ENCODE measurements at places on chromosomes 3 and 15.

- peak; percentile 68 for DNase-seq
Measured at GRCh38 chr3:156750191-156750873, 75.8 kb upstream of the LEKR1 start.

DNA sequence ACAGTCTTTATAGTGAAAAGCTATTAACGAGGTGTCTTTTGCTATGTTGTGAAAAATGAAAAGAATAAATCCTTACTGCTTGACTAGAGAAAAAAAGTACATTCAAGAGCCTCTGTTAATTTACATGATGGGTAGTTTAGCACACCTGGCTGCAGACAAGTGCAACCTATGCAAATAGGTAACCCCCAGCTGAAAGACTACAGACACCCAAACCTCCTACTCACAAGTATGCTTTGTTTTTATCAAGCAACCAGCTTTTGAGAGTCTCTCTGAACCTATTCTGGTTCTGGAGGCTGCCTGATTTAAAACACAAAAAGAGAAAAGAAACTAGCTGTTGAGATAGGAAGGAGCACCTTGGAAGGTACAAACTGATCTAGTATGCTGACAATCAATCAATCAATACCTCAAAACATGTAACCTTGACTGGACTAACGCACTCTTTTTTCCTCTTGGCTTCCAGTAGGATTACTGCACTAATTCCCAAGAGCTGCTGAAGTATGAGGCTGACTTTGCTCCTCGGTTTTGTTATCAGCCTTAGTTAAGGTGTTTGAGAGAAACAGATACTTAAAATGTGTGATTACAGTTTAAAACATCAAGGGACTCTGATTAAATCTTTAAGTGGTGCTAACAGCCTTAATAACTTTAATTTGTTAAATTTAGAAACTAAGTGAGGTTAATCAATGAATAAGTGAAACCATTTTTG, 63.6 kb downstream of the OSBPL10 start:
- no peak for DNase-seq

DNA sequence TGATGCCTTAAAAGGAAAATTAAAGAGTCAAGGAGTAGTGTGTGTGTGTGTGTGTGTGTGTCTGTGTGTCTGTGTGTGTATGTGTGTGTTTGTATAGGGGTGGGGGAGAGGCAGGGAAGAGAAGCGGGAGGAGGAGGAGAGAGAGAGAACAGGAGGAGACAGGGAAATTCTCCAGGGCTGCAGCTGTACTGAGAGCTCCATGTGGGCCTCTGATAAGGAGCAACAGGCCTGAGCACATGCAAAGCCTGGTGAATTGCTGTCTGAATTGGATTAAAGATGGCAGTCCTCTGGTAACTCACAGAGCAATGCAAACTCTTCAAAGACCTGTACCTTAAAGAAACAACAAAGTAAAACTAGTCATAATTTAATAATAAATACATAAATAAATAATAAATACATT, 70.6 kb downstream of the SEMA6D start:
- no peak for DNase-seq

DNA sequence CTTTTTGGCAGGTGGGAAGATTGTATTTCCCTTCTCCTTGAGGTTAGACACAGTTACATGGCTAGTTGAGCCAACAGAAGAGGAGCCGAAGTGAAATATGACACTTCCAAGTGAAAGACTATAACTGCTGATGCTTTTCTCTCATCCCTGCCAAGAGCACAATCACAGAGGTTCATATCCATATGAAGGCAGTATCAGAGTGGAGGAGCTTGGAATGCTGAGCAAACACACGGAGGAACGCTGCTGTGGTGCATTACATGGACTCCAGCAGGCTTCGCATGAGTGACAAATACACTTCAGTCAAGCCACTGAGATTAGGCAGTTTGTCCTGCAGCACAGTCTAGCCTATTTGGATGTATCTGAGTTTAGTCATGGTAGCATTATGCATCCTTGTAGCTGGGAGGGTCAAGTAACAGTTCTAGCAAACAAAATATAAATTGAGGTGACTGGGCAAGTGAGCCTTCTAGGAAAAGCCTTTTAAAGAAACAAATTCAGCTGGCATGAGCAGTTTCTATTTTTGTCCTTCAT, 5.4 kb downstream of the IQCF6 start:
- DNase-seq, result no peak

- peak; percentile 72 for DNase-seq
Measured at GRCh38 chr3:42122261-42123011, 31.3 kb downstream of the TRAK1 start.

DNA sequence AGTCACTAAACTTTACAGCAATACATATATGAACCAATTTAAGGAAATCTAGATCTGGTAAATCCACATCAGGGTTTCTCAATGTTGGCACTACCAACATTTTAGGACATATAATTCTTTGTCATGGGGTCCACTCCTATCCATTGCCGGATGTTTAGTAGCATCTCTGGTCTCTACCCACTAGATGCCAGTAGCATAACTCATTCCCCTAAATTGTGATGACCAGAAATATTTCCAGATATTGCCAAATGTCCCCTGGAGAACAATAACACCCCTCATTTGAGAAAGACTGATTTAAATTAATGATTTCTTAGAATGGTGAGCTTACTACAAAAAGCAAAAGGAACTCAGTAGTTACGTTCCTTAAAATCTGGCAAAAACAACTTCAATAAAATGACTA, 23.1 kb upstream of the ANKRD28 start:
- peak; percentile 70 for DNase-seq

DNA sequence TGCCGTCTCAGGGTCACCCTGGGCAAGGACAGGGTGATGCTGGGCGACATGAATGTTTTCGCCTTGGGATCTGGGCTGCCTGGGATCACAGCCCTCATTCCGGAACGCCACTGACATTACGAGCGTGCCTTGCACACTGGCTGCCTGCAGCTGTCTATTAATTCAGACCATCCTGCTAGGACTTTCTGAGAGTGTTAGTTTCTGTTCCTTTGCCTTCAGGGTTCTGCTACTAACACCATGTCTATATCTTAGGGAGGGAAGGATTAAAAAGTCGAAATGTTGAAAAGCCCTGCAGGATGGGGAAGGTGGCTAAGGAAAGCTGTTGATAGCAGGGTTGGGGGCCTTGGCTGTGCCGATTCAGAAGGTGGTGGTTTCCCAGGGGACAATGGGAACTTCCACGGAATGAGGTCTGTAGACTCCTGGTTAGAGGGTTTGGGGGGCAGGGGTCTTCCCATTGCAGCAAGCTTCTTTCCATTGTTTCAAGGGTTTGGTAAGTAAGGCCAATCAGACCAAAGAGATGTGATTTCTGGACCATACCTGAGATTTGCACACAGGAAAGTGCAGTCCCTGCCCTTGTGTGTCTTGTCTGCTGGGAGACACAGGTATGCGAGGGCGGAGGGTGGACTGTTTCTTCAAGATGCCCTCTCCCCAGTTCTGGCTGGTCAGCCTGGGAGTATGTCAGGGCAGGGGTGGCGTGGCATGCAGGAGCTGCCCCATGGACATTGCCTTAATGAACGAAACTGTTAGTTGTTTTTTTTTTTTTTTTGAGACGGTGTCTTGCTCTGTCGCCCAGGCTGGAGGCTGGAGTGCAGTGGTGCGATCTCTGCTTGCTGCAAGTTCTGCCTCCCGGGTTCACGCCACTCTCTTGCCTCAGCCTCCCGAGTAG, 50.9 kb downstream of the RGMA start:
- no peak for DNase-seq

- no peak for DNase-seq
Measured at GRCh38 chr3:141153679-141153966, 78.0 kb upstream of the PXYLP1 start.

DNA sequence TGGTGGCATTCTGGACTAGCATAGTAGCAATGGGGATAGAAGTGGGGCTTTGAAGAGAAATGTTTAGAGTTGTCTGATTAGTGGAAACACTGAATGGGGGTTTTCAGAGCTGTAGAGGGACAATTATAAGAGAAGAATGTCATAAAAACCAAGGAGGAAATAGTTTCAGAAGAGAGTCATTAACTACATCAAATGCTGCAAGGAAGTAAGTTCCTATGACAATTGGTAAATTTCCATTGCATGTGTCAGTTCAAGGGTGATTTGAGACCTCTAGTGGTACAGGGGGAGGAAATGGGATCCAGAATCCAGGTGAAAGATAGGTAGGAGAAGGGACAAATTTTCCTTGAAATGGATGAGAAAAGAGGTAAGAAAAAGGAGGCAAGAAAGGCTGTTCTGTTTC, 68.3 kb upstream of the TBC1D5 start:
- peak; percentile 65 for DNase-seq

DNA sequence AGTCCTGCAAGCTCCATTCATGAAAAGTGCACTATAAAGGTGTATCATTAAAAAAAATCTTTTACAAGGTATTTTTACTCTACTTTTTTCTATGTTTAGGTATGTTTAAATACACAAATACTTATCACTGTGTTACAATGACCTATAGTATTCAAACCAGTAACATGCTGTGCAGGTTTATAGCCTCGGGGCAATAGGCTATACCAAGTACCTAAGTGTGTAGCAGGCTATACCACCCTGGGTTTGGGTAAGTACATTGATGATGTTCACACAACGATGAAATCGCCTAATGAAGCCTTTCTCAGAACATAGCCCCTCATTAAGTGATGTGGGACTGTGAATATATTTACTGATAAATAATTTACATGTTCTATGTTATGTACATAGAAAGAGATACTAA, 104.6 kb downstream of the ATP1B3 start:
- DNase-seq, result no peak

DNA sequence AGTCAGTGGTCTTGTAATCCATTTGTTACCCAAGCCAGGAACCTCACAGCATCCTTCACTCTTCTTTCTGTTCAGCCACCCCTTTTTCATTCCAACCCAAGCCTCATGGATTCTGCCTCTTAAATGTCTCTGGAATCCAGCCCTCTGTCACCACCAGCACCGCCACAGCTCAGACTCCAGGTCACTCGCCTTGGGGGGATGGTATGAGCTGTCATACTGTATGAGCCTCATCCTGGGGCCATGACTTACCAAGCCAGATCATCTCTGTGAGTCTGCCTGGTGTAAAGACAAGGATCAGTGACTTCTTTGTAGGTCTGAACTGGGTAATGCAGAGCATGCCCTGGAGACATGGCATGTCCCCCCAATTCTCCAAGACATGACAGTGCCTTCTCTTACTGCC, 79.6 kb downstream of the PGPEP1L start:
- no peak for DNase-seq

GRCh38 chr3:196585044-196585757, 16.7 kb downstream of the FBXO45 start:
- DNase-seq, result no peak

DNA sequence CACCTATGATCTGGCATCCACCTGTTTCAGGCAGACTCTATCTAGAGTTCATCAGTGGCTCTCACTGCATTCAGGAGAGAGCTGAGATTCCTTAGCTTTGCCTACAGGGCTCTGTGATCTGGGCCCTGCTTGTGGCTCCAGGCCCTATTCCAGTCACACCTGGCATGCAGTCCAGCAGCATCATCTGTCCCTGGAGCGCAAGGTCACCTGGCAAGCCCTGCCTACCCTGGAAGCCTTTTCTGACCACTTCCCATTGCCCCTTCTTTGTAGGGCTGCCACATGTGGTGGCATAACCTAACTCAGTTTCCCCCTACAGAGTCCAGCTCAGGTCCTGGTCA, 115.1 kb upstream of the PLXNA1 start:
- no peak for DNase-seq

DNA sequence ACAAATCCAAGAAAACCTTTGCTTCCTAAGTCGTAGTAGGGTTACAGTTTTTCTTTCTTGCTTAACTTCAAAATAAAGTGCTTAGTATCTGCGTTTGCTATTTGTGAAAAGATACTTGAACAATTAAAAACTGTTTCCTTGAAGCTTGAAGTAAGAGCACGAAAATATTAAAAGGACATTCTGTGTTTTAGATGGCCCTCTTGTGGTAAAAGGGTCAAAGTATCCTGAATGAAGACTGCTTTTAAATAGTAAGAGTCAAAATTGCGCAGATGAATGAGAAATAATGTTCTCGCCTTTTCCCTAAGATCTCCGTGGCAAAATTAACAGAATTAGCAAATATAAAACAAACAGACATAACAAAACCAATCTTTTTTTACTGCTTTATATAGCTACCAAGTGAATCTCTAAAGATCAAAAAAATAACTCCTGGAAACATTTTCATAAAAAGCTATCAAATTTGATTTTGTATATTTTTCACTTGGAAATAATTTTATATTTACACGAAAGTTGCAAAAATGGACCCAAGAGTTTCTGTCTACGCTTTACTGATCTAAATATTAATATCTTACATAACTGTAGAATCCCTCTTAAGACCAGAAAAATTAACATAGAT, 175.4 kb downstream of the MBNL1 start:
- peak; percentile 71 for DNase-seq

- no peak for DNase-seq
Measured at GRCh38 chr3:12430086-12430485, 54.2 kb upstream of the TSEN2 start.

- DNase-seq, result peak; percentile 22
Measured at GRCh38 chr3:187456250-187456649, 88.1 kb downstream of the RTP4 start.

DNA sequence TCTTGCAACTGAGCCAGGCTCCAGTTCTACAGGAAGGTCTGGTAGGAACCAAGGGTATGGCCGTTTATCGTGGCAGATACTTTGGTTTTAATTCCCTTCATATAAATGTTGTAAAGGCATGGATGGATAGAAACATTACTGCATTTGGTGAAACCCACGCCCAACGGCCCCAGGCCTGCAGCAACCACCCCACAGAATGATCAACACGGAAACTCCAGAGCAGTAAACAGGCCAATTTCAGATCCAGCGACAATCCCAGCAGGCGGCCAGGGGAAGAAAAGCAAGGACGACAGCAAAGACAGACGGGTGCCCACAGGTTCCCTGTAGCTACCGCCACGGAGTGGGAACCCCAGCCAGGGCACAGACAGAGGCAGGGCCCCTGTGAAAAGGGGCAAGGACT, 32.6 kb upstream of the PCSK6 start:
- no peak for DNase-seq

GRCh38 chr3:26308454-26308853, 314.1 kb upstream of the LRRC3B start:
- no peak for DNase-seq

DNA sequence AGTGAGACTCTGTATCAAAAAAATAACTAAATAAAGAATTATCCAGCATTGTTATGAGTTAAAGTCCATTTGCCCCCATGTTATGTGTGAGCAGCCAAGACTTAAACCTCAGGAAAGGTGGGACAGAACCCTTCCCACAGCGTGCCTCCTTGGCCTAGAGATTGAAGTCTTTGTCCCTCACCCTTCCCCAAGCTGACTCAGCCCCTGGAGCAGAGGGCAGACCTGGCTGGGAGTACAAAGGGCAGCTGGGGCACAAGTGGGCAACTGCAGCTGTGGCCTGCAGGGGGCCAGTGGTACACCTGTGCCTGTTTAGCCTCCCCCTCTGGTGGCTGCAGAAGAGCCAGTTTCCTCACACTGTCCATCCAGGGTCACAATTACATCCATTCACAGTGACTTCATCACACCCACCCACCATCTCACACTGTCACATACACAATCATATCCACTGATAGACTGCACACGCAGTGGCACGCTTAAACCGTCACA, 940 bp upstream of the ACY1 start:
- no peak for DNase-seq

Measured in AG10803 (cell line).